ENCODE measurements at places on chromosomes 12 and 14.

- DNase-seq: no peak
These were observed 11.5 kb downstream of the ALG10 start for GRCh38 chr12:34033628-34034296.

GRCh38 chr12:76422543-76423438 is 74.6 kb upstream of the BBS10 start:
- no peak for DNase-seq

DNA sequence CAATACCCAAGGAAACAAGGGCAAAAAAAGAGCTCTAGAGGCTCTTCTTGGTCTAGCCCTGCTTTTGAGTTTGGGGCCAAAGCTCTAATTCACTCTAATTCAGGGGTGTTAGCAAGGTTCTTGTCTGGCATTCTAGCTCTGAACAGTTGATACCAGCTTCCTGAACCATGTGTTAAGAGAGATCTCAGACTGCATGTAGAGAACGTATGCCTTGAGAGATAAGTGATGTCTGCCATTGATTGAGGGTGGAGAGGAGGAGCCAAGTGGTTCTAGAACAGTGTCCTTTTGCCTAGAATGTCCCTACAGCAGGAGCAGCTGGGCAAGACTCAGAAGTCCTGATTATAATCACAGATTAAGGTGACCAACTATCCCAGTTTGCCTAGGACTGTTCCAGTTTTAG is 18.2 kb upstream of the POC1B start:
- no peak for DNase-seq

- DNase-seq: no peak
These were observed 225.4 kb upstream of the KITLG start for GRCh38 chr12:88805692-88806091.

DNA sequence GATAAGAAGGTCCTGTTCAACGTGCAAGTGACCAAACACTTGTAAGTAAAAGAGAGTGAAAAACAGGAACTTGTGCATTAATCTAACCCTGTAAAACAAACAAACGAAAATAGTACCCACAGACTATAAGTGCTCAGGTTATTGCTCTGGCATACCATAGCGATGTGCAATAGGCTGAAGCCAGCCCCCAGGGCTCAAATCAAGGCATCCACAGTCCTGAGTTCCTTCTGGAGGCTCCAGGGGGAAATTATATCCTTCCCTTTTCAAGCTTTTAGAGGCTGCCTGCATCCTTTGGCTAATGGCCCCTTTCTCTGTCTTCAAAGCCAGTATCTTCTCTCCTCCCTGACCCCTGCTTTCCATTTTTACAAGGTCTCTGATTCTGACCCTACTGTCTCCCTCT is 8.1 kb upstream of the CMAS start:
- no peak for DNase-seq

DNA sequence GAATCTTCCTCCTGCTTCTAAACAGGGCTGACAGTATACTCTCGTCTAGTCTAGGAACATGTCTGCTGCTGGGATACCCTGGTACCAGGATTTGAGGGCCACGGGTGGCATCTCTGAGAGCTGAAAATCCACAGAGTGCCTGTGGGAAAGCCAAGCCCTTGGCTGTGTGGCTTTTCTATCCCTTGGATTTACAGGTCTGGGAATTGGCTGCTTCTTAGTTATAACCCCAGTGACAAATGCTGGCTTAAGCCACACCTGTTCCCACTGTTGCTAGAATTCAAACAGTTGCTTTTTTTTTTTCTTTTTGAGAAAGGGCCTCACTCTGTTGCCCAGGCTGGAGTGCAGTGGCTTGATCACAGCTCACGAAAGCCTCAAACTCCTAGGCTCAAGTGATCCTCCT is 14.3 kb upstream of the RIN3 start:
- no peak for DNase-seq

GRCh38 chr12:123478762-123479161 is 20.8 kb downstream of the SNRNP35 start:
- no peak for DNase-seq

DNA sequence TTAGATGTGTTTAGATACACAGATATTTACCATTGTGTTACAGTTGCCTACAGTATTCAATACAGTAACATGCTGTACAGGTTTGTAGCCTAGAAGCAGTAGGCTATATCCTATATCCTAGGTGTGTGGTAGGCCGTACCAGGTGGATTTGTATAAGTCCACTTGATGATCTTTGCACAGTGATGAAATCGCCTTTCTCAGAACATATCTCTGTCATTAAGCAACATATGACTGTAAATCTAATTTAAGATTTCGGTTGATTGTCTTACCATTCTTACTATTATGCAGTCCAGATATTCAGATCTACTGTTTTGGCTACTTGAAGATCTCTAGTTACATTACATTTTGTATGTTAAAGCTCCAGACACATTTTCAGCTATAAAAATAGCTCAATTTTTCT is 39.8 kb downstream of the ERC1 start:
- DNase-seq: no peak

DNA sequence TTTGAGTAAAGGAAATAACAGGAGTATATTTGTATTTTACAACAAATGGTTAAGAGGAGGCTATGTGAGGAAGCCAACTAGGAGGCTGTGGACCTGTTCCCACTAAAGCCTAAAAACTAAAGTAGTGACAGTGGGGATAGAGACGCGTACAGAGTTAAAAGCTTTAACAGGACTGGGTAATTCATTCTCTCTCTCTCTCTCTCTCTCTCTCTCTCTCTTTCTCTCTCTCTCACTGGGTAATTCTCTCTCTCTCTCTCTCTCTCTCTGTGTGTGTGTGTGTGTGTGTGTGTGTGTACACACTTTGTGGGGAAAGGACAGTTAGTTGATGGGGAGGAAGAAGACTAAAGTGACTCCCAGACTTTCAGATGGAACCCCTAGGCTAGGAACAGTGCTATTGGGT is 16.3 kb downstream of the ERC1 start:
- DNase-seq: no peak

GRCh38 chr12:105706973-105707334 is 376.5 kb downstream of the C12orf75 start:
- no peak for DNase-seq

GRCh38 chr14:45298423-45299117 is 45.6 kb upstream of the MIS18BP1 start:
- DNase-seq: no peak

- DNase-seq: no peak
These were observed 524 bp downstream of the KMT5A start for GRCh38 chr12:123384318-123384993.

DNA sequence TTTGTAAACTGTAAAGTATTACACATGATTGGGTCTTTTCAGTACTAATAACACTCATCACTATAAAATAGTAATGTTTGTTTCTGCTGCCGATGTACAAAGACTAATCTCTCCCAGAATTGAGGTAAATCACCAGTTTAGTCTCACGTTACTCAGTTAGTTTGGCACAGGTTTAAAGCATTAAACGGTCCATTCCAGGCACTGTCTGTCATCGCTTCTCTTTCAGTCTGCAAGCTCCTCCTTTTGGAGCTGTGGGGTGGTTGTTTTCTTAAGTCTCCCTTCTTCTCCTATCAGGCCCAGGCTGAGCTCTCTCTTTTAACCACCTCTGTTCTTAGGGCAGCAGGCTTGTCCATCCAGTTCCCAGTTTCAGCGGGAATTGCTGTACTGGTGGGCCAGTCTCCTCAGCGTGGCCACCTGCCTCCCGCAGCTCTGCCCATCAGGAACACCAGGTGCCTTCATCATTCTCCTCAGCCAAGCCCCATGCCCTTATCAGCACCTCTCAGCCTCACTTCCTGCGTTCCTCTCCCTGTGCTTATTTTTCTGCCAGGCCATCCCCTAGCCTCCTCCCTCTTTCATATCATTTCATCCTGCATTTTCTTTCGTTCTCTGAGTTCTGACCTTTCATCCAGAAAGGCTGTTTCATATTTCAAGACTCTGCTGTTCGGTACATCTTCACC is 149.0 kb downstream of the TGFB3 start:
- no peak for DNase-seq

DNA sequence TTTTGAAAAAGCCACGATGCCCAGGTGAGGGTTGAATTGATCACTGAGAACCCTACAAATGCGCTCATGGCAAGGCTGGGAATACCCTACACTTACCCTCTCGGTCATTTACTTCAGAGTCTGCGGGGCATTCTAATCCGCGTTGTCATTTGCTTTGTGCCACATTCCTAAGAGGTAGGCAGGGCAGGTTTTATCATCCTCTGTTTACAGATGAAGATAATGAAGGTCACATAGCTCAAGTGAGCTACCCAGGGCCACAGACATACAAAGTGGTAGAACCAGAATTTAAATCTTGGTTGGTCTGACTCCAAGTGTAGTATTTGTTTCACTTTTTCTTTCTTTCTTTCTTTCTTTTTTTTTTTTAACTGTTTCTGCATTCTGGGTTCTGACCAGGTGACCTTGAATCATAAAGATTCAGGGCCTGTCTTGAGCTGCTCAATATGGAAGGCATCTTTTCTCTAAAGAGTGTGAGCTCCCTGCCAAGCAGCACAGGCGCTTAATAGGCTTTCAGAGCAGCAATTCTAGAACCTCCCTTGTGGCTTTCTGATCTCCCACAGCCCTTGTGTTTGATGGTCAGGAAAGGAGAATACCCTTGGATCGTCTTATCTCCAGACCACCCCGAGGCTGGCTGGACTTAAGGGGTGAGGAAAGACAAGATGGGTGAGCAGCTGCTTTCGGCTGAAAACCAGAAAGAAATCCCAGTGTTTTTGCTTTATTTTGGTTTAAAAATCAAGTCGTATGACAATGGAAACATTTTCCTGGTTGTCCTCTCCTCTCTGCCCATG is 662 bp upstream of the BATF start:
- DNase-seq: no peak

DNA sequence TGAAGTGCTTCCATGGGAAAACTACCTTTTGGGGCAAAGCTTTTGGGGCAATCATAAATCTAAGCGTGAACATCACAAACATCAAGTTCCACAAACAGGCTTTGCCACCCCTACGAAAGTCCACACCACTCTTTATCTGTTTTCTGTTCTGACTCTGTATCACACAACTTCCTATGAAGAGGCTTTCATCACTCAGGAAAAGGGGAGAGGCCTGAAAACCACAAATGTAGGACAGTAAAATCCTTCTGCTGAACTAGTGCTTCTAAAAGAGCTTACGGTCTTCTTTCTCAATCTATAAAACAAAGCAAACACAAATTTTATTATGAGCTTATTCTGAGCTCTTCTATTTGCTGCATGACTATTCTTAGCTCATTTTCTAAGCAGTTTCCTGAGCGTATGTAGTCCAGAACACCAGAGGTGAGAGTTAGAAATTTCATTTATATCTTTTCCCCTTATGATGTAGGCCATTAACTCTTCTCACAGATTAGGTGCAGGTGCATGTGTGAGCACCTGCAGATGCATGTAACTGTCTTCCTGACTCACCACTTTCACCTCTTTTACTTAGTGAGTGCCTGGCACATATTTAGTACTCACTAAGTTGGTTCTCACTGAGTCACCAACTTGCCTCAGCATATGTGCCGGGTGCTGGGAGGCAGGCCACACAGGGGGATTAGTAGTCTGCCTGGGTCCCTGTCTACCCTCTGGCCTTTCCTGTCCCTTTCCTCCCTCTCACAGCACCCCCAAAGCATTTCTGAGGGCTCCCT is 32.9 kb upstream of the SYCP3 start:
- DNase-seq: no peak

DNA sequence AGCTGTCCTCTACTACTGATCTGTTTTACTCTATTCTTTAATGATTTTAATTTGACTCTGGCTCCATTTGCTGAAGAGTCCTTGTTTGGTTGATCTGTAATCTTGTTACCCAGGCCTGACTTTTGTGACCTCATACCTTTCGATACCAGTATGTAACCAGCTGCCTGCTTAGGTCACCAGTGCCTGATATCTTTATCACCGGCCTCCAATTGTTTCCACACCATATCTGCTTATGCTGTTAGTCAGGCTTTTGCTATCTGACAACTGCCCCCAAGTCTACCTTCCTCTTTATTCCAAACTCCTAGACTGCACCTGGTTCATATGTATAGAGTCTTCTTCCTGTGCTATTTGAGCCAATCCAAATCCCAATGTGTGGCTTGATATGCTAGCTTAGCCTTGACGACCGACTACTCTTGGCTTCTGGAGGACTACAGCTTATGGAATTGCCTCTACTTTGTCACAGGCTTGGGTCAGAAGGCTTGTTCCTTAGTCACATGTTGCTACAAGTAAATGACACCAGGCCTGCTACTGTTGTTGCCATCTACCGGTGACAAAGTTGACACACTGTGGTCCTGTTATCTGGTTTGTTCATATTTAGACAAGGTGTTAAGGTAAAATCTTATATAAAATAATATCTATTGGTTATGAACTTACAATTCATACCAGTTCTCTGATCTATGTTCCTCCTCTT is 193.9 kb downstream of the TRHDE start:
- no peak for DNase-seq

DNA sequence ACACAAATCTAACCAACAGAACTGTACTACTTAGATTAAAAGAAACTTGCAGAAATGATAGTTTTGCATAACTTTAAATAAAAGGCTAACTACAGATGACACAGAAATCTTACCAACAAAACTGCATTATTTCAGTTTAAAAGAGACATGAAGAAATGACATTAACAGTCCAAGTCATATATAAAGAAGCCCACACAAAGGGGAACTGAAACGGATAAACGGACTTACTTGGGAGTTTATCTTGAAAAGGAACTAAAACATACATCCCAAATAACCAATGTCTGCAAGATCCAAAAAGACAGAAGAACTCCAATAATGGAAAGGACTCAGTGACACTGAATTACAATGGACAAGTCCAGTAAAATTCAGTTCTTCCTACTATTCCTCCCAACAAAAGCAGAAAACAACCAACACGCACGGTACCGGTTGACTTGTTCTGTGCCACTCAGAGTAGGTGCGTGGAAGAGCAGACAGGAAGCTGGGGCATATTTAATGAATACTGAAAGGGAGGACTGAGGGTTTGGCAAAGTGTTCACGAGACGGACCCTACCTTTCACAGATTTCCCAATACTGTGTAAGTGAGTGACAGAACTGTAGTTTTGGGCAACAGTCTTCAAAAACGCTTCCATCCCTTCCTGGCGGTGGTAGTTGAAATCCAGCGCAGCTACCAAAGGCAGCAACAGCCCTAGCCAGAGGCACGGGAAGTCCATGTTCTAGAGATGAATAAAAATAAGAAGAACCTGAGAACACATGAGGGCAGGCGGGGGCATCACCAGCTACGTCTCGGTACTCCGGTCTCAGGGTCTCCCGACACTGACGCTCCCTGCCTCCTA is 627 bp downstream of the CPM start:
- DNase-seq: no peak

DNA sequence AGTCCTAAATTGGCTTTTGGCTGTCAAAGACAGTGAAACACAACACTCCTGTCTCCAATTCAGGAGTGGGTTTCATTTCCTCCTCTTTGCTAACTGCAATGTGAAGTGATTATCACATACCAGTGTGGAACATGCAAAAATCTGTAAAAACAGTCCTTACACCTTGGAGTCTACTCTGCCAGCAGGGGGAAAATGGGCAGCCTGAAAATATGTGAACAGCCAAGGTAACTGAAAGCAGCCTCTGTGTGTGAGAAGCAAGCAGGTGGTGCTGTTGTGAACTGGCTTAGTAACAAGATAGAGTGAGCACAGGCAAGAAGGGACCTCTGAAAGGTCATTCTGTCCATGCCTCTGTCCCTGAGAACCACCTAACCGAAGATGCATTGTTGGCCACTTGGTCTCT is 6.0 kb downstream of the PRMT8 start:
- no peak for DNase-seq

All from T-helper 17 cell (primary cell).